ENCODE measurements at places on chromosomes 11 and 22. TPM values are rescaled to one million over a fixed set of nuclear protein-coding genes. Genes with fewer than 3 reads are reported as not detected.

DNA sequence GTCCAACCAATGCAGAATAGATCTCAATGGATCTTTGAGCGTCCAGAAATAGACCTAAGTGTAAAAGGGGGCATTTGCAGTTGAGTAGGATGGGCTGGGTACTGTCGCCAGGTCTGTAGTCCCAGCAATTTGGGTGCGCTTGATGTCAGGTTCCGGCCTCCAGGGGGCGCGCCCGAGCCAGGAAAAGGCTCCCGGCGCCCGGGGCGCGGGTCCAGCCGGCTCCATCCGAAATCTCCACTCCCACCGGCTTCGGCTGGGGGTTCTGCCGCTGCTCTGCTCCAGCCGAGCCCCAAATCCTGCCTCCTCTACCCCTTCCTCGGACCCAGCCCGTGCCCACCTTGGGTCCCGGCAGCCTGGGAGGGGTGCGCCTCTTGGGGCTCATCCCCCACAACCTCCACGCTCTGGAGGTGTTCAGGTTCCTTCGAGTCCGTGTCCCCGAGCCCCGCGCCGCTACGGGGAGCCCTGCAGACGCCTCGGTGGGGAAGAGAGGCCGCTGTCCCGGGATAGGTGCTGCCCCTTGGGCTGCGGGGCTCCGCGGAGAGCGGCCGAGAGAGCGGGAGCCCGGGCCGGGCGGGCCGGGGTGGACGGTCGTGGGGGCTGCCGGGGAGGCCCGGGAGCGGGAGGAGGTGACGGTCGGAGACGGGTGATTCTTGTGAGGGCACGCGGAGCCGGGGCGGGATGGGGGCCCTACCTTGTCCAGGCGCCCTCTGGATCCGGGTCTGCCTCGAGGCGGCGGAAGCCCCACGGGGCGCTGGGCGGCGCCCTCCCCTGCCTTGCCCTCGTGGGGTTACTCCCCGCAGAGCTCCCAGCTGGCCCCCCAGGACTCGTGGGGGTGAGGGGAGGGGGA is 13.0 kb upstream of the CYB5R3 start:
- DNase-seq = peak; percentile 92

DNA sequence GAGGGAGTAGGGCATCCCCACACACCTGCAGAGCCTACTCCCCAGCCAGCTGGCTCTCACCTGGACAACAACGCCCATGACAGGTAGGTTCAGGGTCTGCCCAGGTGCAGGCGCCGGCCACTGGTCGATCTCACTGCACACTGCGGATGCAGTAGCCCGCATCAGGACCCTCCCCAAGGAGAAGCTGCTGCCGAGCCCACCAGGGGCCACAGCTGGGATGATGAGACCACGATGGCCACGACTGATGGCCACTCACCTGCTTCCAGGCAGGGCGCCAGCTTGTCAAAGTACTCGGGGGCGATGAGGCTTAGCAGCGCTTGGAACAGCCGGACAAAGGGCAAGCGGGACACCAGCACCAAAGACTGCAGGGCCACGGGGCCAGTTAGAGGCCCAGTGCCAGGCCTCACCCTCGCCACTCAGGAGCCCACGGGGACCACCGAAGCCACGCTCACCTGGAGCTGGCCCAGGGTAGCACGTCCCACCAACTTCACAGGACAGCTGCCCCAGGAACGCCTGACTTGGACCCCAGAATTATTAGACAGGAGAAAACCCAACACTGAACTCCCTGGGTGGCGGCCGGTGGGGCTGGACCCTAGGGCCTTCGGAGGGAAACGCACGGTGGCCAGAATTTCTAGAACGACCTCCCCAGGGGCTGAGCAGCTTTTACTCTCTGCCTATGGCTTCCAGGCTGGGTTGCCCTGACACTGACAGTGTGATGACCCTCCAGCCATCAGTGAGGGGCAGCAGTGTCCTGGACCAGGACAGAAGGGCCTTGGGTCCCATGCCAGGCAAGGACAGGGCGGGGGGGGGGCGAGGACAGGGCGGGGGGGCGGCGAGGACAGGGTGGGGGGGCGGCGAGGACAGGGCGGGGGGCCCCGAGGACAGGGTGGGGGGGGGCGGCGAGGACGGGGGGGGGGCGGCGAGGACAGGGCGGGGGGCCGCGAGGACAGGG is 8.9 kb upstream of the PLXNB2 start:
- DNase-seq = no peak

GRCh38 chr11:114179234-114179941 is 116.8 kb upstream of the NNMT start:
- DNase-seq = peak; percentile 89

DNA sequence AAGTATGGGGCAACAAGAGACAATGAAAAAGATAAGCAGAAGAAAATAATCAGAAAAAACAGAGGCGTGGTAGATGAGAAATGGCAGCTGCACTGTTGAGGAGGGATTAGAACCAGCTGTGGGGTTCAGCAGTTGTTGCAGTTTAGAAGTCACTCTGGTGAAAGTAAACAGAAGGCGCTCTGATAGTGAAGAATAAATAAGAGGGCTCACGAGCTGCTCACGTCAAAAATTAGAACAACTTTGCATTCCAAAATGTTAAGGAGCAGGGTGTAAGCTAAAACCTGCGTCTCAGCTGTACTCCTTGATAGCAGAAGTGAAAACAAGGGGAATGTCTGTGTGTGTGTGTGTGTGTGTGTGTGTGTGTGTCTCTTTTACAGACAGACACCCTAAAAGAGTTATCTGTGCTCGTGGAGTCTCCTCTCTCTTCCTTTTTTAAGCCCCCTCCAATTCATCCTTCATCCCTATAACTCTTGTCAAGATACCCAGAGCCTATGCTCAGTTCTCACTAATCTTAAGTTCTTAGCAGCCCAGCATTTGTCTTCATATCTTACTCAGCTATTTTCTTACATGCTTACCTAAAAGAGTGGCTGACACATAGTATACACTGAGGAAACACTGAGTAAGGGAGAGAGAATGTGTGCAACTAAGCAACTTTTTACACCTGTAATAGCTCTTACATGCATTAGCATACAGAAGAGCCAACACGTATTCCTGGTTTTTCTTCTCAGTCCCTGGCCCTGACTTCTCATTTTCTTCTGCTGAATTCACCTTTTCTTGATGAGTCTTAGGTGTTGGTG is 8.9 kb downstream of the TTC17 start:
- DNase-seq = no peak

- DNase-seq = no peak
These were observed 5.7 kb upstream of the APOBEC3A start for GRCh38 chr22:38951734-38952133.

DNA sequence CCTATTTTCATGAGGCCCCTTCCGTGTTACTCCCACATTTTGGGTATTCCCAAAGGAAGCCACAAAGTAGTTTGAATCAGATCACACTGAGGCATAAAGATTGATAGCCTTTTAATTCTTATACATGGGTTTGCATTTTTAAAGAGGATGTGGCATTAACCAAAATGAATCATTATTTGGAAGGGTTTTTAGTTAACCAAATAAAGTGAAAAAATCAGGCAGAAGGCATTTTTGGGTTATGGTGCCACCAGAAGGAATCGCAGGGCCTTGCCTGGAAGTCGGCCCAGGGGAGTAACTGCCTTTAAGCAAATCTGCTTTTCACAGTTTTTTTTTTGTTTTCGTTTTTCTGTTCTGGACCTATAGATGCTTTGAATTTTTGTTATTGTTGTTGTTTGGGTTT is 55.4 kb downstream of the HSD17B12 start:
- DNase-seq = no peak

GRCh38 chr11:64186492-64187165 is 658 bp downstream of the STIP1 start:
- DNase-seq = no peak

GRCh38 chr11:43580735-43581369 is 99.7 kb upstream of the HSD17B12 start:
- DNase-seq = no peak

DNA sequence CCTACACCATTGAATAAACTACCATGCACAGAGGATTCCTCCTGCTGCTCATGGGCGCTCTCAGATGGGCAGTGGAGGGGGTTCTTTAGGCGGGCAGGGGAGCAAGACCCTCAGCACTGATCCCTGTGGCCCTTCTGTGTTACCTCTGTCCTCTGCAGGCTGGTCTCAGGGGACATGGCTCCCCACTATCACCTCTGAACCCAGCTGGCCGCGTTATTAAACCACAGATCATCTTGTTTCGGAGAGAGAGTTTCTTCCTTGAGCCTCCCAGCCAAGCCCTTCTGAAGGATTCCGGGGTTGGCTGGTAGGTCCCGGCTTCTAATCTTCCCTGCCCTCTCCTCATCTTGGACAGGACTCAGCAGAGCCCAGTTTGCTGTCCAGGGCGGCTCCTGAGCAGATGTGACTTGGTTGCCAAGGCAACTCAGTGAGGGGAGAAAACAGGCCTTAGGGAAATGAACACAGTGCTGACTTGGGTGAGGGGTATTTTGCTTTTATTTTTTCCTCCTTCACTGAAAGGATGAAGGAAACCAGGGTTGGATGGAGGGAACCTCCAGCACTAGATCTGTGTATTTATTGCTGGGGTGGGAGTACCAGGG is 13.3 kb downstream of the APOL3 start:
- no peak for DNase-seq

DNA sequence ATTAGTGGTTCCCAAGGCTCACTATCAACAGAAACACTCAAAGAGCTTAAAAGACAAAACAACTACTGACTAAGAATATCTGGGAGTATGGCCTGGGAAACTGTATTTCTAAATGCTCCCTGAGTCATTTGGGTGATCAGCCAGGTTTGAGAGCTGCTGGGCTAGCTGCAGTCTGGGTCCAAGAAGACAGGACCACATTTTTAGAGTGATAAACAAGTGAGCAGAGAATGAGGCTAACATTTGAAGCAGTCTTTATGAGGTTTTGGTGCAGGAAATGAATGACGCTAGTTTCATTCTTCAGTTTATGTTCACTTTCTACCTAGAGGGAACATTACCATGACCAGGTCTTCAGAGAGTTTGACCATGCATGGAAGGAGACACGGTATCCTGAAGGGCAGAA is 97.7 kb downstream of the TEAD1 start:
- no peak for DNase-seq

DNA sequence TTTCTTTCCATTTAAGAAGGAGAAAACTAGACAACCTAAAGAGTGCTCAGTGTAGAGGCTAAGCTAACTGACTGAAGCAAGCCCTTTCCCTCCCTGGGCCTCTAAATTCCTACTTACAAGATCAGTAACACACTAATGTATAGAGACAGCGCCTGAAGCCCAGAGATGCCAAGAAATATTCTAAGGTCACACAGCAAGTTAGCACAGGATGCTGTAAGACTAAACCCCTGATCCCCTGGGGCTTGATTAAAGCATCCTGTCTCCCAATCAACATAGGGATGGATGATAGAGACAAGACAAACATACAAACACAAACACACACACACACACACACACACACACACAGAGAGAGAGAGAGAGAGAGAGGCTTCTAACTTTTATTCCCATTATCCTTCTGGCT is 5.6 kb downstream of the LARGE1 start:
- DNase-seq = no peak

DNA sequence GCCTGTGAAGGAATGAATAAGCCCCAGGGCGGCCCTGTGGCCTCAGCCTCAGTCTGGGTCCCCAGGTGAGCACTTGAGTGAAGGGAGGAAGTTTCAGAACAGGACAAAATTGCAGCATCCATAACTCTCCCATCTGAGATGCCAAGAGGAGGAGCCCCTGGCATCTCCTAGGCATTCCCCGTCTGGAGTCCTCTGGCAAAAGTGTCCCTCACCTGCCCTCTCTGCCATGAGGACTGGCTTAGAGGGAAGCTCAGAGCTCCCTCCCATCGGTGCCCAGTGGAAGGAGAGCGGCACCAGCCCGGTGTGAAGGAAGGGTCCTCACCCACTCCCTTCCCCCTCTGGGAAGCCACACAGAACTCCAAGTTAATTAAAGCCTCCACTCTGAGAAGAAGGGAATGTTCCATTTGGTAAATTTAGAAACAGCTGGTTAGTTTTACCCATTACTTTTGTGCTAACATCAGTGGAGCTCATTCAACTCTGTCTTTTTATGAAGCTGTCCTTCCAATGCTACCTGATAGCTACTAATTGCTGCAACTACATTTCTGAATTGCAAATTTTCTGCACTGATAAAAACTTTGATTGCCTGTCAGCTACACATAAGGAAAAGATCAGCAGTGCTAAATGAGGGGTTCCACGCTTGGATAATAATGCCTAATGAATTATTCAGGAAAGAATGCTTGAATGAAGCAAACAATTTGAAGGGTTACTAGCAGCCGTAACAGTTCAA is 123.3 kb upstream of the RCN1 start:
- DNase-seq = no peak

DNA sequence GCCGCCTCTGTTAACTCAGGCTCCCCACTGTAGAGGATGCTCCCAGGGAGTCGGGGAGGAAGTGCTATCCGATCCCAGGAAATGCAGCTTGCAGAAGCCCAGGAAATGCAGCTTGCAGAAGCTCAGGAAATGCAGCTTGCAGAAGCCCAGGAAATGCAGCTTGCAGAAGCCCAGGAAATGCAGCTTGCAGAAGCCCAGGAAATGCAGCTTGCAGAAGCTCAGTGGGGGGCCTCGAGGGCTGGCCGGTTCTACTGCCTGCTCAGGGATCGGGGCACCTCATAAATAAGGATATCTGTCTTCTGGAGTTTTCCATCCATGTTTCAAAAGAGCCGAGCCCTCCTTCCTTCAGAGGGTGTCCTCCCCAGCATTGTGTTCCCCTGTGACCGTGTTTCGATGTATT is 25.1 kb upstream of the SMIM38 start:
- DNase-seq = no peak

DNA sequence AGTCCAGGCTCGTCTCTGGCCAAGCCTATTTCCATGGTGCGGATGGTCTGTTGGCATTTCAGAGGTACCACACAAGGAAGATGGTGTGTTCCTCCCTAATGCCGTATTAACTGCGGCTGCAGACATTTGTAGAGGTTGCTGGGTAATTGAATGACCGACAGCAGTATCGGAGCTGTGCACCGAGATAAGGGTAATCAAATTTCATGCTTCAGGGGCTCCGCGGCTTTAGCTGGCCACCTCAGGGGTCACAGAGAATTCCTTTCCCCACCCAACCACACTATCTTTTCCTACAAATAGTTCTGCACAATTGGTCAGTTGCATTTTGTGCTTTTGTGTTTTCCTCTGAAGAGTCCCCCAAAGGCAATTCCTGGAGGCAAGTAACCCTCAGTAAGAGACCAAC is 297.4 kb downstream of the OPCML start:
- DNase-seq = no peak

DNA sequence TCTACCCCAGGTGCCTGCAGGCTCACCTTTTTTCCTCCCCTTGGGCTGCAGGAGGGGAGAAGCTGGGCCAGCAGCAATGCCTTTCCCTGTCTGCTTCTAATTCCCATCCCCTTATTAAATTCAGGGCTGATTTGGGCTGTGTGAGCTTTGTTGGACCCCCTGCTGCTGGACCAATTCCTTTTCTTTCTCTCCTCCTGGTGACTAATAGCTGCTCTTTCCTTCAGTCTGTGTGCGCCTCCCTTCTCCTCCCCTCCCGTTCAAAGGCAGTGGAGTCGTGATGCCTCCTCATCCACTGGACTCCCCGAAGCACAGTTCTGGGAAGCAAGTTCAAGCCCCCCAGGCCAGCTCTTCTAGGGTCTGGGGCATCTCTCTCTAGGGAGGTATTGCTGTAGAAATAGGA is 567.9 kb upstream of the CADM1 start:
- no peak for DNase-seq

The ACRV1 gene
- not detected for total RNA-seq
